BJ (cell line): ENCODE measurements at places on chromosomes 4 and X. TPM values are rescaled to one million over a fixed set of nuclear protein-coding genes. Genes with fewer than 3 reads are reported as not detected.

The LDB2 gene
- 79.7 and 97.9 TPM in 2 replicates for polyA plus RNA-seq

The TSPAN6 gene
- 8.8 and 19.7 TPM in 2 replicates for polyA plus RNA-seq

The IQCM gene
- 0.10 TPM in 1 of 2 replicates, not detected in the other for polyA plus RNA-seq

The PHOX2B gene
- not detected in 2 replicates for polyA plus RNA-seq

The SSR4 gene
- 455 and 598 TPM in 2 replicates for polyA plus RNA-seq

The F8A2 gene
- not detected in 2 replicates for polyA plus RNA-seq

The CYTL1 gene
- polyA plus RNA-seq, result 0.12 TPM in 1 of 2 replicates, not detected in the other

The HPF1 gene
- polyA plus RNA-seq, result 6.4 and 20.1 TPM in 2 replicates

The FAM184B gene
- polyA plus RNA-seq, result 0.01 and 0.02 TPM in 2 replicates

The MUC7 gene
- polyA plus RNA-seq, result not detected in 2 replicates

The CXorf51B gene
- polyA plus RNA-seq, result not detected in 2 replicates

The NPY1R gene
- not detected in 2 replicates for polyA plus RNA-seq

The HTN1 gene
- not detected in 2 replicates for polyA plus RNA-seq

The CCDC160 gene
- not detected in 2 replicates for polyA plus RNA-seq

The HMX1 gene
- polyA plus RNA-seq, result not detected in 2 replicates
